ENCODE measurements at places on chromosomes 6 and 20.

DNA sequence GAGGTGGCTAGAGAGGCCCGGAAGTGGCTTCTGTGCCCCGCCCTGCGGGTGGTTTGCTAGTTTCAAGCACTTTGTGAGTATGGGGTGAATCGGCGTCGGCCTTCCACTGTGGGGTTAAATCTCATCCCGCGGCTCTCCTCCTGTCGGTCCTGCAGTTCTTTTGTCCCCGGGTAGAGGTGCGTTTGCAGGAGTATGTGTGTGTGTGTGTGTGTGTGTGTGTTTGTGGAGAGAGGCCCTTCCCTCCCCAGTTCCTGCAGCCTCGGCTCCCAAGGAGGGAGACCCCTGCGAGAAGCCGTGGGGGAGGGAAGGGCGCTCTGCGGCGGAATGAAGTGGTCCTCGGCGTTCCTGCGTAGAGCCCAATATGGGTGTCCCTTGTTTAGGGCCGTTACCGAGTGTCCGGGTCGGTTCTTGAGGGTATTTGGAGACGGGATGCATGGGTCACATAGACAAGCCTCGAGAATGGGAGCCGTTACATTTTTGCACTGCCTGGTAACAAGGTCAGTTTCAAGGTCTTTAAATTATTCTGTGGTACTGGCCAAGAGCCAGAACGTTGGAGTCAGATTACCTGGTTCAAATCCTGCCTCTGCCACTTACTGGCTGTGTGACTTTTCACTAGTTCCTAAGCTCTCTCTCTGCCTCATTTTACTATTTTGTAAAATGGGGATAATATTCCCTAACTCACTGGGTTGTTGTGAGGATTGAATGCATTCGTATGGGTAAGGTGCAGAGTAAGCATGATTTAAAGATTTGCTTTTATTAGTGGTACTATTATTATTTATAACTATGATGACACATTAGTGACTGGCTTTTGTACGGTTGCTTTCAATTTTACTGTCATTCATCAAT lies at the start of gene ZKSCAN3:
ZKSCAN3 (plus strand) TSS at position 56 of the 846 bp plus-strand sequence. CDS start 9,640 bp downstream, outside the sequence.
- peak; percentile 88 for DNase-seq

DNA sequence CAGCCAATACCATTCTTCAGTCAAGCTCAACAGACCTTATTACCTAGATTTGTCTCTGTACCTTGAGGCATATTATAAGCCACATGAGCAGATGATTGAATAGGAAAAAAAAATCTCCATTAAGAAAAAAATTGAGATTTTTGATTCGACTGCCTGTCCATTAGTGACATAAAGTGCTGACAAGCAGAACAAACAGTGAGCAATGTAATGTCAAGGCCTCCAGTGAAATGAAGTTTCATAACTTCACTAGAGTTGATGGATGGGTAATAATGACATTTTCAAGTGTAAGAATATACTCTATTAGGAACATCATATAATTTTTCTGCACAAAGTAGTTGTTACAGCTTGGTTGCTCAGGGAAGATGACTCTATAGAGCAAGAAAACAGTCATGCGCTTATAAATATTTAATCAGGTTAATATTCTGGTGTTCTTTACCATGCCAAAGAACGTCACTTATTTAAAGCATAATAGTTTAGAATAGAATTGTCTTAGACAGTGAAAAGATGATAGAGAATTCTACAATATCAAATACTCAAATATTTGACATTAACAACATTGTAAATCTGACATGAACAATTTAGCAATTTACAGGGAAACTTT lies 783.7 kb downstream of the EPHA7 start:
- DNase-seq, result no peak

DNA sequence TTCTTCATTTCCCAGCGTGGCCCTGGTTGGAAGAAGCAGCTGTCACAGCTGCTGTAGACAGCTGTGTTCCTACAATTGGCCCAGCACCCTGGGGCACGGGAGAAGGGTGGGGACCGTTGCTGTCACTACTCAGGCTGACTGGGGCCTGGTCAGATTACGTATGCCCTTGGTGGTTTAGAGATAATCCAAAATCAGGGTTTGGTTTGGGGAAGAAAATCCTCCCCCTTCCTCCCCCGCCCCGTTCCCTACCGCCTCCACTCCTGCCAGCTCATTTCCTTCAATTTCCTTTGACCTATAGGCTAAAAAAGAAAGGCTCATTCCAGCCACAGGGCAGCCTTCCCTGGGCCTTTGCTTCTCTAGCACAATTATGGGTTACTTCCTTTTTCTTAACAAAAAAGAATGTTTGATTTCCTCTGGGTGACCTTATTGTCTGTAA lies 292.7 kb downstream of the ESR1 start:
- peak; percentile 39 for DNase-seq

DNA sequence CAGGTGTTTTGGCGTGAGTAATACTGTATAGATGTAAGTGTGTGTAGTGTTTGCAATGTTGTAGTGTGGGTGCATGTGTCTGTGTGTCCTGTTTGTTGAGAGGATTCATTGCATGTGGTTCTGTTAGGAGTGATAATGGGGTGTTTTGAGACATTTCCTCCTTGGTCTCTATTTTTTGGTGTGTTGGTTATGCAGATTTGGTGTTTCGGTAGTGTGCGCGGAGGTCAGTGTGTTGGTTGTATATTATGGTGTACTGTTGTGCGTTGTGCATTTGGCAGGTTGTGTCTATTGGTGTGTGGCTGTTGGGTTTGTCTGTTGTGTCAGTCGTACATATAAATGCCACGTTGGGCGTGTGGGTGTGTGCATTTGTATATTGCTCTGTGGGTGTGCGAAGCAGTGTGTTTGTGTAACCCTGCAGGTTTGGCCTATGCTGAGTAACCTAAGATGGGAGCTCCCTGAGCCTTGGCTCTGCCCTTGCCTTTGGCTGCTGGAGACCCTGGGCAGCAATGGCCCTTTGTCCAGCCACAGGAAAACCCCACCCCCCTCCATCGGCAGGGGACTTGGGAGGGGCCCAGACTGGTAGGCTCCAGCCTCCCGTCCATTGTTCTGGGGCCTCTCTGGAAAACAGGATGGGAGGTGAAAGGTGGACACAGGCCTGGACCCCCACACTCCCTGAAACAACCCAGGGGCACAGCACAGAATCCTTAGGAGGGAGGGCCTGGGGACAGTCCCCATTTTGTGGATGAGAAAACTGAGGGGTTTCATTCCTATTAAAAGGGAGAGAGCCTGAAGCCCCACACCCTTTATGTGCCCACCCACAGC lies 10.3 kb upstream of the ID1 start:
- peak; percentile 82 for DNase-seq

DNA sequence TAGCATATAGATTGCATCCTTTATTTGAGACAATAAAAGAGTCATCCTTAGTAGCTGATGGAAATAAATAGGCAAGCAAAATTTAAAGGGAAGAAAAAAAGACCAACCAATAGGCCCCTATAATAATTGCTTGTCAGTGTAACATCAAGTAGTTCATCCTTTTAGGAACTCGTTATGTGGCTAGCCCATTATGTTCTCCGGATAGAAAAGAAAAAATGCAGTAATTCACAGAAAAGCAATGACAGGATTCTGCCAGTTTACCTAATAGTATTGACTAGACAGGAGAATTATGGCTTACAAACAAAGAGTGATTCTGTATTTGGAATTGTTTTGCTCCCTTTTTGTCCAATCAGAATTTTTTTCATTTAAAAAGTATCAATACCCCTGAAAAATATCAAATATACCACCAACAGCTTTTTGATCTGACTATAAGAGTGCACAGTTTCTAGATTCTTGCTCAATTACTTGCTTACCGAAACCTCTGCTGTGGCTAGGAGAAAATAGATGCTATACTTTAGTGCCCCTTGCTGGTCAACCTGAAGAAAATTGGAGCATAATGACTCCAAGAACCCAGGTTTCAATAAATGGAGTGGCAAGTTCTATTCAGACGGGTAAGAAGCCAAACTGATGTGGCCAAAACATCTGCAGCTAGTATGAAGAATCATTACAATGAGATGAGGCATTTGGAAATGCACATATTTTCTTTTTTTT lies 91.5 kb upstream of the SASH1 start:
- no peak for DNase-seq

GRCh38 chr6:44627091-44627882 lies 239.8 kb downstream of the CDC5L start:
- DNase-seq, result peak; percentile 69

DNA sequence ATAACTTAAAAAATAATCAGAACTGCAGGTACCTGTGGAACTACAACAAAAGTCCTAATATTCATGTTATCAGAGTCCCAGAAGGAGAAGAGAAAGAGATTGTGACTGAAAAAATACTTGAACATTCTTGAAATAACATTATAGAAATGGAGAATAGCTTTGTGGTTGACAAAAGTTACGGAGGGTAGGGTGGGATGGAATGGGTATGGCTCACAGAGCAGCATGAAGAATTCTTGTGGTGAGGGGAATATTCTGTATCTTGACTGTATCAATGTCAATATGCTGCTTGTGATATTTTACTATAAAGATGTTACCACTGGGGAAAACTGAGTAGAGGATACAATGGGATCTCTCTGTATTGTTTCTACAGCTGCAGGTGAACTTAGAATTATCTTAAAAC lies 122.5 kb downstream of the DST start:
- no peak for DNase-seq

DNA sequence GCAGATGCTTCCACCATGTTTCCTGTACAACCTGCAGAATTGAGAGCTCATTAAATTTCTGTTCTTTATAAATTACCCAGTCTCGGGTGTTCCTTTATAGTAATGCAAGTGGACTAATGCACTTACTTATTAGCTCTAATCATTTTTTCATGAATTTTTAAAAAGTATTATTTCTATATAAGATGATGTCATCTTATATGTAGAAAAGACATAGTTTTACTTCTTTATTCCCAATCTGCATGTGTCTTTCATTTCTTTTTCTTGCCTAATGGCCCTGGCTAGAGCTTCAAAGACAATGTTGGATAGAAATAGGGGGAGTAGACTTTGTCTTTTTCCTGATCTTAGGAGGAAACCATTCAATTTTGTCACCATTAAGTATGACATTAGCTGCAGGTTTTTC lies 27.8 kb downstream of the OTOR start:
- no peak for DNase-seq

DNA sequence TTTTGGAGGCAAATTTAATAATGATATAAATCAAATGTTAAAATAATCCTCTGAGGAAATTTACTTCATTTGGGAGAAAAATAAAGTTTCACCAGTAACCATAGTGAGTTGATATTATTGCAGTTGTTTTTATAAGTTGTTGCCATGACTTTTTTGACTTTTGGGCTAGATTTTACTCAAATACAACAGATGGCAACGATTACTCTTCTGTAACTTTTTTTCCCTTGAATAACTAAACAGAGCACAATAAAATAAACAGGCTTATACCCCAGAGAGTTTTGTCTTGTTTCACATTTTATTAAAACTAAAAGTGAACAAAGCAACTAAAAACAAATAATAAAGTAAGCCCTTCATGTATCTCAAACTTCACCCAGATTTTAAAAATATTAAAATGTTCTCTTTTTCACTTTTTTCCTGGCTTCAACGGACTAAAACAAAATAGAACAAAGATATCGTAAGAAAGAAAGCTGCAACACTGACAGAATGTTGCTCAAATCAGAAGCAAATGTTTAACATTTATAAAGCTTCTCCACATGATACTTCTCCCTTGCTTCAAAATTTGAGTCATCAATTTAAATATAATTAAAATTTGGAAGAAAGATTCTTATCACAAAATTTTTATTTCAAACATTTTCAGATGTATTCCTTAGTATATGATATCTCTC lies 42.5 kb upstream of the BMP5 start:
- DNase-seq, result no peak

DNA sequence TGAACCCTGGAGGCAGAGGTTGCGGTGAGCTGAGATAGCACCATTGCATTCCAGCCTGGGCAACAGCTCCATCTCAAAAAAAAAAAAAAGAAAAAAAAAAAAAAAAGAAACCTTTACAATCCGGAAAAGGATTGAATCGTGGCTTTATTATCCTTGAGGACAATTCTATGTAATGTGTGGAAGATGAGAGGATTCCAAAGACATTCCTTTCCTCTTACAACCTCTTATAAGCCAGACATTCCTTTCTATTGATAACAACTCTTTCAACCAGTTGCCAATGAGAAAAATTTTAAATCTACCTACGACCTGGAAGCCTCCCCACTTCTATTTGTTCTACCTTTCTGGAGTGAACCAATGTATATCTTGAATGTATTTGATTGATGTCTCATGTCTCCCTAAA lies 91.2 kb upstream of the EEF1E1 start:
- no peak for DNase-seq

DNA sequence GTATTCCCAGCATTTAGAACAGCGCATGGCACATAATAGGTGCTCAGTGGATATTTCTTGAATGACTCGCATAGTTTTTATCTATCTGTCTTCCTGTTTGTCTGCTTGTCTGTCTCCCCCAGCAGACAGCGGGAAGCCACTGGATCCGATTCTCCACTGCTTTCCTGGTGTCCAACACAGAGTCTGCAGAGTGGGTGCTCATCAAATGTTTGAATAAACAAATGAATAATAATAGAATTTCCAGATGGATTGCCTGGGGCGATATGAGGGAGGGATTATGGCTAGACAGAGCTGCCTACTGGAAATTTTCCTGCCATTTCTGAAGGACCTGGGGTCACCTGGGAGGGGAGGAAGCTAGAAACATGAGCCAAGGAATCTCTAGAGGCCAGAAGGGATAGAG lies 18.9 kb downstream of the CDH22 start:
- no peak for DNase-seq

GRCh38 chr20:16476032-16476431 lies 97.2 kb downstream of the KIF16B start:
- DNase-seq, result no peak

DNA sequence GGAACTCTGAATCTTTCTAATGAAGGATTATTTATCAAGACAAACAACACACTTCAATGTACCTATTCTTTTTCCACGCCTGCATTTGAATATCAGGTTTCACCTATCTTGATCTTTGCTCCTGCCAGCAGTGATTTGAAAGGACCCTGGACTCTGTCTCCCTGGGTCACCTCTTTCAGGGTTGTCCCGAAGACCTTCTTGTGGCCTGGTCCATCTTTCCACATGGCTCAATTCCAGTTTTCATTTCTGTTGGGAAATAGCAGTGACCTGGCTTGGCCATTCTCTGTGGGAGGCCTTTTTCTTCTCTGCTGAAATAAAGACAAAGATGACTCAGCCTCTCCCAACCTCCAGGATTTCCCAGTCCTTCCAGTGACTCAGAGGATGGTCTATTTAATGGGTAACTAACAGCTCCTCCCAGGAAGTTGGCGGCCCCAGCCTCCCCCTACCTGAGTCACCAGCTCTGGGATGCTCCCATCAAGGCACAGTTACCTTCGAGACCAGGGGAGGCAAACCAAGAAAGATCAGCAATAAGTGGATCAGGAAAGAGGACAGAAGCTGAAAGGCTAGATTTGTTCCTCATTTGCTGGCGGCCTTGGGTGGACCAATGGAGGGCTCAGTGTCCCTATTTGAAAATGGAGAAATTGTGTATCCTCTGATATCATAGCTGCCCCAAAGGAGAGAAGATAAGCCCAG lies 120.2 kb upstream of the RNF24 start:
- no peak for DNase-seq

- DNase-seq, result no peak
Observed at GRCh38 chr6:162856885-162857284, 129.1 kb downstream of the PACRG start.

GRCh38 chr6:61809004-61809595 lies 476.9 kb downstream of the KHDRBS2 start:
- no peak for DNase-seq

- no peak for DNase-seq
Observed at GRCh38 chr20:46699651-46700359, 9.6 kb upstream of the SLC2A10 start.

GRCh38 chr20:40849456-40849855 lies 160.4 kb upstream of the MAFB start:
- no peak for DNase-seq
